ENCODE measurements at places on chromosomes 7 and 10. TPM values are rescaled to one million over a fixed set of nuclear protein-coding genes. Genes with fewer than 3 reads are reported as not detected.

The WDR86 gene
- total RNA-seq, result 1.3 TPM

The TMEM270 gene
- not detected for total RNA-seq

The PIK3AP1 gene
- not detected for total RNA-seq

The TLX1 gene
- total RNA-seq, result not detected

The SFXN4 gene
- total RNA-seq, result 13.0 TPM

The KCND2 gene
- total RNA-seq, result 16.1 TPM

The PANK1 gene
- total RNA-seq, result 5.8 TPM

The CYP2E1 gene
- total RNA-seq, result 1.3 TPM

The RAB19 gene
- not detected for total RNA-seq

The CNPY1 gene
- not detected for total RNA-seq

The NUTM2E gene
- under 0.01 TPM for total RNA-seq

The CADPS2 gene
- total RNA-seq, result 27.2 TPM

The NEBL gene
- under 0.01 TPM for total RNA-seq

The VPS41 gene
- 53.5 TPM for total RNA-seq

The ANKIB1 gene
- total RNA-seq, result 58.0 TPM

The ASZ1 gene
- under 0.01 TPM for total RNA-seq

The GRM3 gene
- not detected for total RNA-seq

The ZNF33A gene
- total RNA-seq, result 13.2 TPM

The CYP2C19 gene
- not detected for total RNA-seq

The KLF14 gene
- under 0.01 TPM for total RNA-seq

The VSTM4 gene
- 4.7 TPM for total RNA-seq

The VAX1 gene
- total RNA-seq, result not detected

The CLEC5A gene
- total RNA-seq, result not detected

The ASAH2 gene
- total RNA-seq, result 1.6 TPM

The TEX36 gene
- not detected for total RNA-seq

All from fibroblast of villous mesenchyme (primary cell).